Dermis lymphatic vessel endothelial cell (primary cell): ENCODE measurements at places on chromosomes 13 and 19. TPM values are rescaled to one million over a fixed set of nuclear protein-coding genes. Genes with fewer than 3 reads are reported as not detected.

Gene ZNF234
- total RNA-seq, result 8.0 and 12.5 TPM in 2 replicates

Gene LSM4
- total RNA-seq, result 88.9 and 94.1 TPM in 2 replicates

Gene DNAAF3
- 0.34 and 0.65 TPM in 2 replicates for total RNA-seq

Gene MTUS2
- not detected in 2 replicates for total RNA-seq

Gene MYPOP
- 0.76 and 0.86 TPM in 2 replicates for total RNA-seq
